ENCODE measurements at places on chromosomes 5 and 9.

- DNase-seq = no peak
These were observed 17.6 kb upstream of the HEXB start for GRCh38 chr5:74667396-74667795.

DNA sequence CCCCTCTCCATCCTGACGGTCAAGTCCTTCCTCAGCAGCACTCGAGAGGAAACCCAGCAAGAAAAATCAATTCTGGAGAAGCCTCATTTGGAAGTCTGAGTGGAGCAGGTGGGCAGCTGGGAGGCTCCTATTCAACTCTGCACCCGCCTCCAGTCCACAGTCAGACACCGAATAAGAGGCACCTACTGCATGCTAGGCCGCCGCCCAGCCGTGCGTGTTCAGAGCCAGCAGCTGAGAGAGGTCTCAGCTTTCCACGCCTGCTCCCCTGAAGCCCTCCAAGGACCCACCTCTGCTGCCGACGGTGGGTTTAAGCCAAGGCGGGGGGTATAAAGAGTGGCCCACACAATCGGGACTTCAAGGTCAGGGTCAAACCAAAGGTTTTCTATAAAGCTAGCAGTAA, 41.9 kb downstream of the VAV2 start:
- no peak for DNase-seq

DNA sequence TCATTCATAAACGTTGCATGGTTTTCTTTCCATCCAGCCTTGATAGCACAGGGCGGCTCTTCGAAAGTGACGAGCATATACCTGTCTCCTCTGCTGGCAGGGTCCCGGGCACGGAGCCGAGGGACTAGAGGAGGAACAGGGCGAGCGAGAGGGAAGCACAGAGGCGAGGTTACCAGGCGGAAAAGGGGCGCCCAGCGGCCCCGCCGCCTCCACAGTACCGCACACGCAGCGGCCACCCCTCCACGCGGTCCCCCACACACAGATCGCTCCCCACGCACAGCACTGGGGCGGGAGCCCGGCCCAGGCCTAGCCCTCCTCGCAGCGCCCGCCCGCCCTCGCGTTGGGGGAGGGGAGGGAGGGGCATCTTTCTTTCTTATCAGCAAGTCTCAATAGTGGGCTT, 296.6 kb upstream of the DAB2 start:
- no peak for DNase-seq

DNA sequence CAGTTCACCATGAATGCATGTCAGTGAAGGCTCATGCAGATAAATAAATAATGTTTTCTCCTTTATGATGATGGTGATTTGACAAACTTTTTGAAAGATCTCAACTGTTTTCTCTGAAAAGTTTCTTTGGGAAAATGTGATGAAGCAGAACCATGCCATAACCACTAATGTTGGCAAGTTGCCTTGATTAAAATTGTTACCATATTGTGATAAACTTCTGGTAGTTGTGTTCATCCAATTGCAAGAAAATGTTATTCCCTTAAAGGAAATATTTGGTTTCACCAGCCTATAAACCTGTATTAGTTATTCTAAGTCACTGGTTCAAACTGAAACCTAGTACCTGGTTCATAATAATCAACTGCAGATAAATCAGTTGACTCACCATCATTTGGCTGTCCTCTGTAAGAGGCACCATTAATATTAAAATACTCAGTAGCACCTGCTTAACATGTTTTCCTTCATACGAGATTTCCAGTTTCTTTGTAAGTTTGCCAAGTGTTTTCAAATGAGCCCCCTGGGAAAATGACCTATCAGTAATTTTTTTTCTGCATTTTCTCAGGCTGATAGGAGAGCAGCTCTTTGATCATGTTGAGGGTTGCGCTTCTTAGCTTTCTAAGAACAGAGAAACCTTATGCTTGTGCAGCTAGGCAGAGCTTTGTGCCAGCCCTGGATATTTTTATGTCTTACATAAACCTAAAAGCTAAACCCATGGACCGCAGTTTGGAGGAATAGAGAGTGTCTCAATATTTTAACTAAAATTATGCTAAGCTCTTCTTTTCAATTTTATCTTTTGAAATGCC, 88.0 kb downstream of the LURAP1L start:
- DNase-seq = no peak

DNA sequence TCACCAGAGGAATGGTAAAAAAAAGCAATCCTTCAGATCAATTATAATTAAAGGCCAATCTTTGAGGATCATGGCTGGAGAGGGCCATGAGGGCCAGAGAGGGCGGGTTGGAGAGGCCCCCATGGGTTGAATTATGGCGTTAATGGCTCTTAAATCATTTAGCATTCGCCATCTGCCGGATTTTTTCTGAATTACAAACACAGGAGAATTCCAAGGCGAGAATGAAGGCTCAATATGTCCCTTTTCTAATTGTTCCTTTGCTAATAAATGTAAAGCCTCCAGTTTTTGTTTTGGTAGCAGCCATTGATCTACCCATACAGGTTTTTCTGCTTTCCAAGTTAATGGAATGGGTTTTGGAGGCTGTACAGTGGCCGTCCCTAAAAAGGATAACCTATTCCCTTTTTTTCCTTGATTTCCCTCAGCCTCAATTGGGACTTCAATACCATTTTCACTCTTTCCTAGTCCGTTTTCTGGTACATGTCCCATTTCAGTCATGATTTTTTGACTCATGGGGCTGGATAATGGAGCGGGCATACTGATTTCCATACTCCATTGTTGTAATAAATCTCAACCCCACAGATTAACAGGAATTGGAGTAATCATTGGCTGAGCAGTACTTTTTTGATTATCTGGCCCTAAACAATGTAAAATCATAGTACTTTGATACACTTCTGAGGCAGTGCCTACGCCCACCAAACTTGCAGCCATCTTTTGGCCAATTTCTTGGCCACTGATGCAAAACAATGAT, 6.7 kb upstream of the TMEM141 start:
- no peak for DNase-seq

DNA sequence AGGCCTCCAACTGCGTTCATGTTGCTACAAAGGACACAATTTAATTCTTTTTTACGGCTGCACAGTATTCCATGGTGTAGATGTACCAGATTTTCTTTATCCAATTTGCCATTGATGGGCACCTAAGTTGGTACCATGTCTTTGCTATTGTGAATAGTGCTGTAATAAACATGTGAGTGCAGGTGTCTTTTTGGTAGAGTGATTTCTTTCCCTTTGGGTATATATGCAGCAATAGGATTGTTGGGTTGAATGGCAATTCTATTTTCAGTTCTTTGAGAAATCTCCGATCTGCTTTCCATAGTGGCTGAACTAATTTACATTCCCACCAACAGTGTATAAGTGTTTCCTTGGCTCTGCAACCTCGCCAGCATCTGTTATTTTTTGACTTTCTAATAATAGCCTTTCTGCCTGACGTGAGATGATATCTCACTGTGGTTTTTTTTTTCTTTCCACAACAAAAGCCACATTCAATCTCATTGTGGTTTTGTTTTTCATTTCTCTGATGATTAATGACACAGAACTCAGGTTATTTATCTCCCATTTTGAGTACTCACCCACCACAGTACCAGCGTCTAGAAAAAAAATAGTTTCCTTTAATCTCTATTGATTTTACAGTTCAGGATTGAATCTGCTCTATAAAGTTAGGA, 21.9 kb downstream of the ARRDC3 start:
- no peak for DNase-seq

DNA sequence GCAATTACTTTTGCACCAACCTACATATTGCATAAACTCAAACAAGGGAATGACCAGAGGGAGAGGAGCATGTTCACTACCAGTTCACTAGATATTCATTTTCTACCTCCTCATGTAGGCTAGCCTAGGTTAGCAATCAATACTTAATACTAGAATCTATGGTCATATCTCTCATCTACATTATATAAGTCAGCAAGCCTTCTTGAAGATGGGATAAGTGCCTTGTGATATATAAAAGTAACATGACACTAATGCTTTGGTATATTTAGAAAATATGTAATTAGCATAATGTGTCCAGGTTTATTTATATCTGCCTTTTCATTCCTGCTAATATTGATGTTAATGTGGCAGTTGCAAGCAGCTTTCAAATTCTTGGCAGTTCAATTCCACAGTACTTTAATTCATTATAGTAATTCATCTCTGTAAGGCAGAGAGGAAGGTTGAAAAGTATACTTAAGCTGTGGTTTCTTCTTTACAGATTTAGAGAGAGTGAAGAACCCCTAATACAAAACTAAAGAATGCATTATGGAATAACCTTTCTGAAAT, 1613.2 kb upstream of the ACO1 start:
- no peak for DNase-seq

GRCh38 chr9:124297551-124297901, 39.8 kb downstream of the NEK6 start:
- DNase-seq = no peak

GRCh38 chr9:133584559-133585476, 24.4 kb downstream of the FAM163B start:
- DNase-seq = no peak

GRCh38 chr5:127891942-127892341, 188.8 kb downstream of the CCDC192 start:
- no peak for DNase-seq

- DNase-seq = no peak
These were observed 30.6 kb downstream of the SH3GL2 start for GRCh38 chr9:17609312-17610005.

- DNase-seq = no peak
These were observed 38.3 kb downstream of the FAM13B start for GRCh38 chr5:137994556-137994955.

DNA sequence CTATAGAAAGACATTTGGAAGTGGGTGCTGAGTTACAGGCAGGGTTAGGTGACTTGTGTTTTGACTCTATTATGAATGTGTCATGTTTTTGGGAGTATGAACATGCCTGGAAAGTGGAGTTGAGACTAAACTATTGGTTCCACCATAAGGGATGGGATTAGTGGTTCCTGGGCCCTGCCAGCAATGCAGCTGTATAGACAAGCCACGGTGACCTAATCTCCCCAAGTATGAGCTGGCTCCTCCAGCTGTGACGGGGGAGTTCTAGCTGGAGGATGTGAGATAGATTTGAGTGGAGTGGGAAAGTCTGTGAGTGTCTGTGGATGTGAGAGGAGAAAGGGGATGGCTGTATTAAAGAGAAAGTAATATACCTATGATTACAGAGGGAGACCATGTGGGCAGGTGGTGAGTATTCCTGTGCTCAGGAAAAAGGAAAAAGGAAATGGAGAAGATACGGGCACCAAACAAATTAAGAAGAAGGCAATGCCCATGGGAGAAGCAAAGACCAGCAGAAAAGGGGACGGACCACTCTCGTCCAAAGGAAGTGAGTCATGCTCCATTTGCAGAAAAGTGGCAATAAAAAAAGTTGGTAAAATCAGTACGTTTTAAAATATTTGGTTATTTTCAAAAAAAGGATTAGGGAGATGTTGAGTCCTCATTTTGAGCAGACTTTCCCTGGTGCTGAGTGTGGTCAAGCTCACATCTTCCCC, 48.3 kb upstream of the ICE1 start:
- no peak for DNase-seq

GRCh38 chr9:109251080-109251775, 69.6 kb downstream of the EPB41L4B start:
- no peak for DNase-seq

GRCh38 chr9:114588651-114589526, 1.3 kb downstream of the ATP6V1G1 start:
- no peak for DNase-seq

- DNase-seq = no peak
These were observed 556.6 kb upstream of the TUSC1 start for GRCh38 chr9:26234865-26235264.

DNA sequence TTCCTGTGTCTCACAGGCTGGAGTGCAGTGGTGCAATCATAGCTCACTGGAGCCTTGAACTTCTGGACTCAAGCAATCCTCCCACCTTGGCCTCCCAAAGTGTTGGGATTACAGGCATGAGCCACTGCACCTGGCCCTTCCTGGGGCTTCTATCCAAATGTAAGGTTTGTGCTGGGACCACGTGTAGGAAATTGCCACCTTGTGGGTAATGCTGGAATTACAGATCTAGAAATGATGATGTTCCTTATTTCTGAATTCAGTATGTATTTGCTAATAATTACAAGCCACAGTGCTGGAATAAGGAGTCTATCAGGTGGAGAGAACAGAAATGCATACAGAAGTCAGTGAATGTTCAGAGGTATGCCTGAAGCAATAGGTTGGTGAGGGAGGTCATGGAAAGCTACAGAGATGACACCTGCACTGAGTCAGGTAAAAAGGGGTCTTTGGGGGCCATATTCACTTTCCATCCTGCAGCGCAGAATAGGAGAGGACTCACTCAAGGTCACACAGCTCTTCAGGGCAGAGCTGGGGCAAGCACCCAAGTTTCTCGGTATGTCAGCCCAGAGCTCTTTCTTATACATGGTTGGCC, 8.8 kb upstream of the IGFBPL1 start:
- DNase-seq = peak; percentile 31

DNA sequence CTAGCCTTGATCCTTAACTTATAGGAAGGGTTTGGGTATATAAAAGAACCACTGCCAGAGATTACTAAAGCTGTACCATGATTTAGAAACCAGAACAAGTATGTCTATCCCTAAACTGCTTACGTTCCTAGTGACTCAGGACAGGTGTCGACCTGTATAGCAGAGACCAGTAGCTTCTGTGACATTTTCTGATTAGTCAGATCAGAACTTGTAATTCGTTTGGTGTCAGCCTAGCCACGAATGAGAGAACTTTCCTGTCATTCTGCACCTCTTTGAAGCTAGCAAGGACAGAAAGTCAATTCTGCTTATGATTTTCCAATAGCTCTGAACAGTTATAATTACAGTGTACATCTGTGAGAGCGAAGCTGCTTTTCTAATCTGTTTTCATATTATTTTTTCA, 39.5 kb downstream of the PRKACG start:
- DNase-seq = no peak

DNA sequence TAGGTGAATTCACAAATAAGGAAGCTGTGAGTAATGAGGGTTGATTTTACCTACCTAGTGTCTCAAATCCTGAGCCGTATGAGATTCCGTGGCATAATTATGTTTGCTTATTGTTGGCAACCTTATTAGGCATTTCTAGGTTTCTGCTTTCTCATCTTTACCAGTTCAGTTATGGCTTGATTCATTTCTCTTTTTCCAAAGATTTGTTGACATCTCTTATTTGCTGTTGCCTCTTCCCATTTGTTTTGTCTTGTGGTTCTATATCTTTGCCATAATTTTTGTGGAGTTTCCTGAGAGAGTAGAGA, 470 bp downstream of the IL31RA start:
- no peak for DNase-seq

DNA sequence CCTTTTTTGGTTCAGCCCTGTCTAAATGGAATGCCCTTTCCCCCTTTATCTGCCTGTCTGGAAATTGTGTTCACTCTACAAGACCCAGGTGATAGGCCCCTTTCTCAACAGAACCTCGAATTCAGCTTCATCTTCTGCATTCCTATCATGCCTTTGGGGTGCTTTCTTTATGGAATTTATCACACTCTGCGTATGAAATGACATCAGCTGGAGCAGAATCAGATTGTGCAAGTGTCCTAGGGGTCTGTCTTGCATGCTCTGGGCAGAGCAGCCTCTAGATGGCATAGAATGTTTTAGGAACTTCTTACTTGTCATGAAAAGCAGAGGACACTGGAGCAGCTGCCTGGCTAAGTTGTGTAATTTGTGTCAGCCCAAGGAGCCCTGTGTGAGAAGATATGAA, 84.9 kb downstream of the ISL1 start:
- no peak for DNase-seq

Data from activated T-cell treated with anti-CD3 and anti-CD28 coated beads, Interleukin-2, amount 50 U/mL, for 24 hours (primary cell).